ENCODE measurements at places on chromosomes 12 and 14. TPM values are rescaled to one million over a fixed set of nuclear protein-coding genes. Genes with fewer than 3 reads are reported as not detected.

Gene C1S
- polyA plus RNA-seq, result 12.6 TPM

Gene LETMD1
- polyA plus RNA-seq, result 101 TPM

Gene KRT77
- polyA plus RNA-seq, result not detected

Gene TBX3
- not detected for polyA plus RNA-seq

Gene VDR
- polyA plus RNA-seq, result not detected

Gene ALDH2
- polyA plus RNA-seq, result 74.0 TPM

Gene DAD1
- polyA plus RNA-seq, result 369 TPM

Gene CELA1
- polyA plus RNA-seq, result not detected

Gene CYP46A1
- 5.4 TPM for polyA plus RNA-seq

Gene C14orf180
- polyA plus RNA-seq, result not detected

Gene PPM1H
- 3.9 TPM for polyA plus RNA-seq

Gene TRIM9
- polyA plus RNA-seq, result 15.9 TPM

Gene OR4K1
- polyA plus RNA-seq, result not detected
